Renal cortex interstitium (tissue), 15 donors: ENCODE measurements at places on chromosomes 7 and 10. TPM values are rescaled to one million over a fixed set of nuclear protein-coding genes. Genes with fewer than 3 reads are reported as not detected.

MKX gene
- polyA plus RNA-seq: 0.39 TPM

PLAC9 gene
- polyA plus RNA-seq: 27.7 TPM

EGR2 gene
- 2.0 TPM for polyA plus RNA-seq

TMUB1 gene
- polyA plus RNA-seq: 36.0 TPM

ASB4 gene
- 0.08 TPM for polyA plus RNA-seq

OR2A42 gene
- polyA plus RNA-seq: 0.98 TPM

RNF133 gene
- polyA plus RNA-seq: 0.27 TPM

NRCAM gene
- polyA plus RNA-seq: 20.0 TPM

AKR1C1 gene
- 11.4 TPM for polyA plus RNA-seq

NAT16 gene
- 0.06 TPM for polyA plus RNA-seq

PLEKHS1 gene
- 0.15 TPM for polyA plus RNA-seq

LRCH4 gene
- polyA plus RNA-seq: 46.5 TPM

PLAU gene
- polyA plus RNA-seq: 14.8 TPM

PIK3CG gene
- 2.1 TPM for polyA plus RNA-seq

HECTD2 gene
- polyA plus RNA-seq: 22.7 TPM

NUPR2 gene
- polyA plus RNA-seq: 3.5 TPM

CDK1 gene
- 72.9 TPM for polyA plus RNA-seq

CALCR gene
- polyA plus RNA-seq: 0.79 TPM

- DNase-seq: no peak
These were observed 68.9 kb downstream of the PLCE1 start for GRCh38 chr10:94062611-94063010.

GRCh38 chr7:143373255-143373794, 7.8 kb upstream of the ZYX start:
- no peak for DNase-seq

DNA sequence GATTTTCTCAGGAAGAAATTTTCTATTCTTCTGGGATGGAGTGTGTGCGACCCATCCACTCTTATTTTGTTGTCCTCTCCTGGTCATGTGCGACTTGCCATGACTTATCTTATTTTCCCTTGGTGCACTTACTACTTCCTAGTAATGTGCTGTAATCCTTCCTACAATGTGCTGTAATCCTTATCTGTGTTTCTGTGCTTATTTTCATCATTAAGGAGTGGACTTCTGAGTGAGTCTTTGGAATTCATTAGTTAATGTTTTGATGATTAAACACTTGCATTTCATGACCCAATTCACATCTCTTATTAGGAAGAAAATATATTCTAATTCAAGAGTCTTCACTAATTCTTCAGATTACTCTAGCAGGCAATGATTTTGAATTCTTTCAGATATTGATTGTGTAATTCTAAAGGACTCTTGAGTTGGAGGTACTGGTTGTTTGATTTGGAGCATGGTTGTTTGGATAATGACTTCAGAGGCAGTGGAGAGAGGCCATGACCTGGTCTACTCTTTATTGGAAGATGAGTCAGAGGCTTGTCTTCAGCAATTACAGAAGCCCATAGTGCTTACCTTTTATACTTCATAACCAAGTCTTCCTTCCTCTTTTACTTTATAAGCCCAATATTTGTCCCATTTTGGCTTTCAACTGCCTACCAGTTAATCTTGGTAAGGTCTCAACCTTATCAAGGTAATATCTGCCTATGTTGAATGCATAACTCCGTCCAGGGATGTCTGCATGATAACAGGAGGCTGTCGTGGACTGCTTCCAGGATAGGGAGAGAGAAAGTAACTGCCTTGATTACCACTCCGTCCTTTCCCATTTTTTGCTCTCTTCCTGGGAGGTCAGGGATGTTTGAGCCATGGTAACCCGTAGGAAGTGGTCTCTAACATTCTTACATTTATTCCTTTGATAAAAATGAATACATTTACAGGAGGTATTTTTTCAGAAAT, 278.3 kb upstream of the SP8 start:
- no peak for DNase-seq

- DNase-seq: no peak
These were observed 34.5 kb downstream of the FRMD4A start for GRCh38 chr10:14296065-14296709.

DNA sequence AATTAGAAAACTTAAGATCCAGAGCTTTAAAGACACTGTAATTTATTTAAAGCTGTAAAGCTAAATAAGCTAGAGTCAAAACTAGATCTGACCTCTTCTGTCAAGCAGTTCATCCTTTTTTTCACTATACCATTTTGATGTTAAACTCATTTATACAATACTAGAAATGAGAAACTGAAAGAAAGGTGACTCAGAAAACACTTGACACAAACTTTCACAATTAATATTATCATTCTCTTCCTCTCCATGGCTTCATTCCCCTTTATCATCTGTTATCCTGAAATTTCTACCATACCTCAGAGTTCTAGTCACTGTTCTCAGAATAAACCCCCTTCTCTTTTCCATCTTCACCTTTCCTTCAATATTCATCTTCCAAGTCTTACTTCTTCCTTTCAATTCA, 1.3 kb downstream of the FIGNL1 start:
- no peak for DNase-seq

GRCh38 chr7:107080099-107080505, 35.6 kb downstream of the PRKAR2B start:
- DNase-seq: no peak

DNA sequence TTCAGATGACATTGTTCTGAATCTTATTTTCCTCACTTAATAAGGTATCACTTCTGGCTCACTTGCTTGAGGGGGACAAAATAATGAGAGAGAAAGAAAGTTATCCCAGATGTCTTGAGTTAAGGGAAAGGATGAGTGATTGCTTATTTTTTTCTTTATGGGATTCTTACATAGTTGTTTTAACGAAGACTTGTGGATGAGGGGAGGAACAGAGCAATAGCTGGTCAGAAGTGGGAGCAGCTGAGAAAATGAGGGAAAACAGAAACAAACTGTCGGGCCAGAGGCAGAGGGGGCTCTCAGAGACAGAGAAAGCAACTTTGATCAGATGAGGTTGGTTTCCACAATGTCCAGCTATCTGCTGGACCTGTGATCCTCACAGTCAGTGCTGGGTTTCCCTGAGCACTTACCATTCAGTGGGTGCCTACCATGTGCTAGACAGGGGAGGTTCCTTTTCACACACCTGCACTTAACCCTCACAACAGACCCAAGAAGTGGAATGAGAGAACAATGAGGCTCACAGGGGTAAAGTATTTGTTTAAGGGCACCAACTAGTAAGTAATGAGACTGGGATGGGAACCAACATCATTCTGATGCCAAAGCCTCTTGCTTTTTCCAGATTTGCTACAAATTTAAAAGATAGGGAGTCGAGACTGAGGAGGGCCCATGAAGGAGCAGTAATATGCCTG, 64.2 kb downstream of the BICC1 start:
- no peak for DNase-seq

DNA sequence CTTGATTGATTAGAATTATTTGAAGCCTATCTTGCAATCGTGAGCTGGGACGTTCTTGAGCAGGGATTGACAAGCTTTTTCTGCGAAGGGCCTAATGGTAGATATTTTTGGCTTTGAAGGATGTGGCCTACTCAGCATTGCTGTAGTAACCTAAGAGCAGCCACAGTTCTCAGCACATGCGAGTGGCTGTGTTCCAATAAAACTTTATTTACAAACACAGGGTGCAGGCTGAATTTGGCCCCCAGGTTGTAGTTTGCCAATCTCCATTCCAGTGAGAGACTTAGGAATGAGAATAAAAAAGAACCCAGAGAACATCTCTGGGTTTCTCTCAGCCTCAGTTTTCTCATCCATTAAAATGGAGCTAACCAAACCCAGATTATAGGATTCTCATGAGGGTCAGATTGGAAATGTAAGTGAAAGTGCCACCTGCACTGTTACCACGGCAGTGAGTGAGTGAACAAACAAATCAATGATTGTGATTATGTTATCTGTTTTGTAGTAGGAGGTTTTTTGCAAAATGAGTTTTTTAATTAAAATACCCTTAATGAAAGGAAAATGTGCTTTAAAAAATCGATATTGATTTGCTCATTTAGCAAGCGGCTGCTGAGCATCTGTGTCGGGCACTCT, 664.0 kb downstream of the SDK1 start:
- no peak for DNase-seq

GRCh38 chr10:11238893-11239292, 221.2 kb downstream of the CELF2 start:
- DNase-seq: no peak

DNA sequence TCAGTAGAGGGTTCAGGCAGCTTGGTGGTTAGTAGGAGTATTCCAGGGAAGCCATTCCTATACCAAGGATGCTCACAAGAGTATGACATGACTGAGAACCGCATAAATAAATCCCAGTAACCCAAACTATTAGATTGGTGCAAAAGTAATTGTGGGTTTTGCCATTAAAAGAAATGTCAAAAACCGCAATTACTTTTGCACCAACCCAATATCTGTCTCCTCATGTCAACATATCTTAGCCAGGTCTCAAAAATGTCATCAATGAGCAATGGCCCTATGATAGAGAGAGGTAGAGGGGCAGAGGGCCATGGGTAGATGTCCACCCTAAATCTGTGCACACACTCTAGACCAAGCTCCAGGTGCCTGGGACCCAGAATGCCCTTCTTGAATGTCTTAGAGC, 23.6 kb downstream of the NEUROD6 start:
- DNase-seq: no peak

GRCh38 chr7:27793780-27794179, 53.8 kb downstream of the TAX1BP1 start:
- no peak for DNase-seq

- no peak for DNase-seq
These were observed 599.7 kb downstream of the KCNMA1 start for GRCh38 chr10:77037735-77038403.

DNA sequence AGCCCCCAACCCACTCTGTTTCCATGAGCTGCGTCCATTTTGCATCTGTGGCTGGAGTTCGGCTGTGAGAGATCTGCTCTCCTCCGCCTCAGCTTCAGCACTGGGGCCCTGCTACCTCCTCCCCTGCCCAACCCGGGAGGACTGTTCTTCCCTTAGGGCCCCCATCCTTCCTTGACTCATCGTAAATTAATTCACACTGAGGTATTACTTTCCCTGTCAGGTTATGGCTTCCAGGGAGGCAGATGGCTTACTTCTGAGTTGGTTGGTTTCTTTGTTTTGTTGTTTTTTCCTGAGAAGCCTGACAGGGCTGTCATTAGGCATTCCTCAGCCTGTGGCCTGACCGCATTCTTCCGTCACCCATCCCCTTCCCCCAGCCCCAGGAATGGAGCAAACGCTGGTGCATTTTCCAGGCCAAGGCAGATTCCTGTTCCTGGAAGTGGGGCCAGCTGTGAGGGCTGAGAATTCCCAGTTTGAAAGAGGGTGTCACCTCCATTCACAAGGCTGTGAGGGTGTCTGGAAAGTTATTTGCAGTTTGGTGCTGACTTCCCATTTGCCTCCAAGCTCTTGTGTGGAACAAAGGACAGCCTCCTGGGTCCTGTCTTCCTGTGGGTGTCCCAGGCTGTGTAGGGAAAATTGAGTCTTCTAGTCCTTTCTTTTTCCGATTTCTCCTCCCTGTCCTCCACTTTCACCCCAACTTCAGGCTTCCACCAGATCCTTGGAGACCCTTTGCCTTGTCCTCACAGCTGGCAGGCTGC, 11.7 kb downstream of the CPA5 start:
- DNase-seq: peak; percentile 93

DNA sequence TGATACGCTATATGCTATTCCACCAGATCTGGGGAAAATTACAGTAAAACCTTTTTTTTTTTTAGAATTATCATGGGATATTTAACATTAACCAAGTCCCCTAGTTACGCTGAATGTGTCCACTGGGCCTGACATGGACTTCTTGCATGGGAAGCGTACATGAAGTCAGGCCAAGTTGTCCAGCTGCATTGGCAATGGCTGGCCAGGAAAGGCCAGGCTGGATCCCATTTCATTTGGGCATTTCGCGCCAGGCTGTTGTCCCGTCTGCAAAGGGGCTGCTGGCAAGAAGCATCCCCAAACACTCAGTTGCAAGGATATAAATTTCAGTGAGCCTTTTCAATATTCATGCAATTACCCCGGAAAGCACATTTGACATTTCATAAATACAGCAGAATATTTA, 933.3 kb downstream of the GRID1 start:
- no peak for DNase-seq

DNA sequence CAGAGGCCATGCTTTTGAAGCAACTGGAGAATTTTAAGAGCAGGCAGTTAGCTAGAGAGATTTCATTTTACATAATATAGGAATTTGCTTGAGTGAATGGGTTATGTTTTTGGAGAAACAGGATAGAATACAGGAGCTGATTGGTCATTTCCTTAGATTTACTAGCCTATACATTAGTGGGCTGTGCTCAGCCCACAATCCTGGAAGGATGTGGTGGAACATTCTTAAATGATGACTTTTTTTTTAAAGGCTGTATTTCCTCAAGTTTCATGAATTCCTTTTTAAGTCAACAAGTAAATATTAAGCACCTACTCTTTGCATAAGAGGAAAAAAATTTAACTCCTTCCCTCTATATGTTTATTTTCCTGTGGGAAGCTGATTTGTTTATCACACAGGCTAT, 314.4 kb upstream of the BMPER start:
- DNase-seq: no peak

DNA sequence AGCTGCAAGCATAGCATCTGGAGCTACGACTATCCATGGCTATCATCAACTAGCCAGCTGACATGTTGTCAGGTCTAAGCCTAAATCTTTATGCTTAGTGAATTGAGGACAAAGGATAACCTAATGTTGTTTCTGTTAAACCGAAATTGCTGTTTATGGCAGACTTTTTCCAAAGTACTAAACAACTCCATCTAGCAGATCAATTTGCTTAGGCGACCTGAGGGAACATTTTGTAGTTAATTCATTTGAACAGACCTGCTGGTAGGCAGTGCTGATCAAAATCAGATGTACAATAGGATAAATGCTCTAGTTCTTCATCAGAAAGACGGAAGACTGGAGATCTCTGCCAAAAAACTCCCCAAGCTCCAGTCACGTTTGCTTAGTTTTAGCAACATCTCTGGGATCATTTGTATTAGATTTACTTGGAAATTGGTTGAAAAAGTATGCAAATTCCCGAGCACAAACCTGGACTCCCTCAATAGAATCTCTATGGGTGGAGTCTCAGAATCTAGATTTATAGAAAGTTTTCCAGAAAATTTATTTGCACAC, 301.6 kb upstream of the NRP1 start:
- DNase-seq: no peak

GRCh38 chr7:94307399-94308048, 87.2 kb upstream of the COL1A2 start:
- DNase-seq: no peak

GRCh38 chr7:140678081-140678815, 5.5 kb downstream of the ADCK2 start:
- no peak for DNase-seq

DNA sequence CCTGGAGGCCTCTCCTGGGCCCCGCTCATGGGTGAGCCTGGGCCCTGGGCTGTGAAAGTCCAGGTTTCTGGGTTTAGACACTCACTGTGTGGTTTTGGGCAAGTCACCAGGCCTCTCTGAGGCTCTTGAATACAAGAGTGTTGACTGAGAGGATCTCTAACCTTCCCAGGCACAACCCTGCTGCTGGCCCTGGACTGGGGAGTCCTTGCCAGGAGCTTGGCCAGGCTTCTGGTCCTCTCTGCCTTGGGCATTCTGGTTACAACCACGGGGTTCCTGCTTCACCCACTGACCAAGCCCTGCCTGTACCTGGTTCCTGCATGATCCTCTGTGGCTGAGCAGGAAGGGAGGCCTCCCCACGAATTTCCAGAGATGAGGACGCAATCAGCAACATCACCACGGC, 63.6 kb upstream of the COL13A1 start:
- DNase-seq: no peak

- DNase-seq: no peak
These were observed 508.7 kb upstream of the SEMA3D start for GRCh38 chr7:85695533-85695932.
